RCC 7860 (cell line): ENCODE measurements at places on chromosomes 13 and 19.

- peak; percentile 14 for DNase-seq
These were observed 13.3 kb downstream of the PALM3 start for GRCh38 chr19:14048443-14049153.

GRCh38 chr19:52535771-52536447, 8.4 kb downstream of the ZNF808 start:
- DNase-seq: peak; percentile 46

GRCh38 chr19:6887316-6887715, at the start of gene ADGRE1:
Gene ADGRE1, plus strand, starts transcription at chr19:6887579. Its CDS starts 30 bp downstream, at chr19:6887609.
- DNase-seq: no peak

- DNase-seq: peak; percentile 55
These were observed 67.3 kb downstream of the TRPM4 start for GRCh38 chr19:49224879-49225278.

GRCh38 chr13:28530729-28531076, 35.8 kb upstream of the FLT1 start:
- no peak for DNase-seq

DNA sequence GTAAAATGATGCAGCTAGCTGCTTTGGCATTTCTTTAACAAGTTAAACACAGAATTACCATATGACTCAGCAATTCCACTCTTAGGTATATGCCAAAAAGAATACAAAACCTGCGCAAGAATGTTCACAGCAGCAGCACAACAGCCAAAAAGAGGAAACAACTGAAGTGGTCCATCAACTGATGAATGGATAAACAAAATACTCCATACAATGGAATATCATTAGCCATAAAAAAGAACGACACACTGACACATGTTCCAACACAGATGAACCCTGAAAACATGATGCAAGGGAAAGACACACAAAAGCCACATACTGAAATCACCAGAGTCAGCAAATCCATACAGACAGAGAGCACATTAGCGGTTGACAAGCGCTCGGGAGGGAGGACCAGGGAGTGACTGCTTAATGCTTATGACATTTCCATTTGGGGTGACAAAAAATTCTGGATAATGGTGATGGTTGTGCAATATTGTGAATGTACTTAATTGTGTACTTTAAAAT, 3.0 kb downstream of the PCID2 start:
- no peak for DNase-seq

- DNase-seq: no peak
These were observed 6.7 kb downstream of the DNM2 start for GRCh38 chr19:10724573-10725071.

GRCh38 chr19:28504139-28504538, 708.8 kb downstream of the UQCRFS1 start:
- DNase-seq: no peak

DNA sequence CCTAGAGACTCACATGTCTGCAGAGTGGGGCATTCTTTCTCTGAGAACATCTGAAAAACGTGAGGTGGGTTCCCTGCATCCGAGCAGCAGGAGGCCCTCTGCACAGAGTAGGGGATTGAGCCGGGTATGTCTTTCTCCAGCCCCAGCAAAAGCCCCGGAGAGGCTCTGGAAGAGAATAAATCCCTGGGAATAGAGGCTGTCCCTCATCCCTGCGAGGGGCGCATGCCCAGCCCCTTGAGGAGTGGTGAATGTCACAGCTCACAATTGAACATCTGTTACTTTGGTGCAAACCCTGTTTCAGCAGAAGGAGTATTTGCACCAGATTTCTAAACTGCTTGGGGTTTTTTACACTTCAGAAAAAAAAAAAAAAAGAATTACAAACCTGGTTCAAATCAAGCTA, 164.6 kb downstream of the FGF14 start:
- no peak for DNase-seq

- peak; percentile 65 for DNase-seq
These were observed 79.0 kb upstream of the SLC7A1 start for GRCh38 chr13:29674532-29674931.

DNA sequence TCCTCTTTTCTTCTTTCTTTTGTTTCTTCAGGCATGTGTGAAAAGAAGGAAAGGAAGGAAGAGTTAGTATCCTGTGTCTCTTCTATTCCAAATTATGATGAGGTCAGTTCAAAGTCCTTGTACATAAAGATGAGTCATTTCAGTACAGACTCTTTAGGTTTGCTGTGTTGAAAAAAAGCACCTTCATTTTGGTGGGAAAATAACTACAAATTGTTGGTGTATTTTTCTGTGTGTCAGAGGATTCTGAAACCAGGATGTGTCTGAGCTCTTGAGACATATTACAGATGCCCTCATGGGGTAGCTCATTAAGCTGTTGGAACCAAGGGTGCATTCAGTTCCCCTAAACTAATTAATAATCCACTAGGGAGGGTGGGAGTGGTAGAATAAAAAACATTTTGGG, 5.8 kb upstream of the HSPH1 start:
- peak; percentile 34 for DNase-seq

- DNase-seq: no peak
These were observed 49.0 kb downstream of the SIPA1L3 start for GRCh38 chr19:37955986-37956385.

DNA sequence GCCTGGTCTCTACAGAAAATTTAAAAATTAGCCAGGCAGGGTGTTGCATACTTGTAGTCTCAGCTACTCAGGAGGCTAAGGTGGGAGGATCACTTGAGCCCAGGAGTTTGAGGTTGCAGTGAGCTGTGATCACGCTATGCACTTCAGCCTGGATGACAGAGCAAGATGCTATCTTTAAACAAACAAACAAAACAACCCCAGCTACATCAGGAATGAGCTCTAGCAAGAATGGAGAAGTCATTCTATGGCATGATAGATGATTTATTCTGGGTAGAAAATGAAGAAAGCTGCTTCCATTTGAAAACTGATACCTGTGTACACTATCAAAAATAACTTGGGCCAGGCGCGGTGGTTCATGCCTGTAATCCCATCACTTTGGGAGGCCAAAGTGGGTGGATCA, 15.8 kb upstream of the SHISA2 start:
- DNase-seq: no peak

- DNase-seq: peak; percentile 12
These were observed 597.4 kb upstream of the SLITRK1 start for GRCh38 chr13:84479656-84480055.

GRCh38 chr13:110306340-110306959, 507 bp downstream of the COL4A1 start:
- DNase-seq: no peak

GRCh38 chr19:14115756-14116155, 1.8 kb downstream of the PRKACA start:
- DNase-seq: no peak

GRCh38 chr13:93963266-93964145, 516.0 kb downstream of the DCT start:
- DNase-seq: peak; percentile 12

DNA sequence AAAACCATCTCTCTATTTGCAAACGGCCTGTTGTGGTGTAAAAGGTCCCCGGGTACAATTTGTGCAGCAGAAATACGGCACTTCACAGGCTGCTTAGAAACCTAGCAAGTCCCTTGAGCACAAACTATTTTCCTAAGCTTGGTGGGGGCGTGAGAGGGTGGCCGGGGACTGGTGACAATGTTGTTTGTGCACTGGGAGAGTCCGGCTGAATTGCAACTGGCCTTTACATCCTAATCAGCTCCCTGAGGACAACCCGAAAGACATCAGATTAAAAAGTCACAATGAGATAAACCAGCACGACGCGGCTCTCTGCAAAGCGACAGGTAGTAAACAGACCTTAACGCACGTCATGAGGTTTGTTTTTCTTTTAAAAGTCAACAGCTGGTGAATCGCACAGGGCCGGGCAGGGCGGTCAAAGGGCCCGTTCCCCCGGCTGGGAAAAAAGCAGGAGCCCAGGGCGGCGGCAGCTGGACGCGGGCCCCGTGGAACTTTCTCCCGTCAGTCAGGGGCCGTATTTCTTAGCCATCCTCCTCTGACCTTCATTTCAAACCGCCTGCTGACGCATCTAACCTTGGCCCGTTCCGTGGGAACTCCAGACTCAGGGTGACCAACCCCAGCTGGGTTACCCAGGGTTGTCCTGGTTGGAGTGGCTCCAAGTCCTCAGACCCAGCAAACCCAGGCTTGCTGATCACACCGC, 112.3 kb downstream of the GADD45B start:
- no peak for DNase-seq

DNA sequence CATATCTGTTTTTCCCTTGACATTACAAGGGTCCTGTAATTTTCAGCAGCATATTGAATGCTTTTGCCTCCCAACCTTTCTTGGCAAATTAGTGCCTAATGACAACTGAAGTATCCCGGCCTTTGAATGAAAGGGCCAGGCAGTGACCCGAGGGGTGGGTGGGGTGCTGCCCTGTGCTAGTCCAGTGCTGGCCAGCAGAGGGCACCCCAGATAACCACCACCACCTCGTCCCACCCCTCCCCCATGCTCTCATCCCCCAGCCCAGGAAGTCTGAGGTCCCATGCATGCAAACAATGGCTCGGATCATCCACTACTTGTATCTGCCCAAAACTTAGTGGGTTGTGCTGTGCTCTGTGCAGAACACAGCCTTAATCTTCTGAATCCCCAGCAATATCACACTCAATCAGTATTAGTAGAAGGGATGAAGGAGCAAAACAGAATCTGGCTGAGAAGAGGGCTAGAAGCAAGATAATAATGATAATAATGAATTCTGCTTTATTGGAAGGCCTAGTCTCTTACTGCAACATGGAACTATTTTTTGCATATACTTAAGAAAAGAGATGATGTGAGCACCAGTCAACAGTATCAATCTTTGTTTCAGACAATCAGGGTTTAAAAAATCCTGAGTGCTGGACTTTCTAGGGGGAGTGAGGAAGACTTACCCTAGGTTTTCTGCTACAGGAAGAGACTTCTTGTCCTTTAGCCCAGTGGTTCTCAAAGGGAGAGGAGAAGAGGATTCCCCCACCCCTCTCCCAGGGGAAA, 3.8 kb downstream of the ATP12A start:
- peak; percentile 3 for DNase-seq

DNA sequence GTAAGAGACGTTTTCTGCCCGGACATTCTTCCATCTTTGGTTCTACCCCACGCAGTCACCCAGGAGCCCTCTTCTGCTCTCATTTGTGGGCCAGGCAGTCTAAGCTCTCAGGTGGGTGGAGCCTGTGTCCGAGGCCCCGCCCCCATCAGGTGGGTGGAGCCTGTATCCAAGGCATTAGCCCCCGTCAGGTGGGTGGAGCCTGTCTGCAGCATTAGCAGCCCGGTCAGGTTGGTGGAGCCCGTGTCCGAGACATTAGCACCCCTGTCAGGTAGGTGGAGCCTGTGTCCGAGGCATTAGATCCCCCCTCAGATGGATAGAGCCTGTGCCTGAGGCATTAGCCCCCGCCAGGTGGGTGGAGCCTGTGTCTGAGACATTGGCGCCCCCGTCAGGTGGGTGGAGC, 45.5 kb upstream of the C13orf46 start:
- no peak for DNase-seq

- no peak for DNase-seq
These were observed 1.3 kb downstream of the HSD11B1L start for GRCh38 chr19:5682107-5682482.

- DNase-seq: no peak
These were observed 525 bp downstream of the BORA start for GRCh38 chr13:72728290-72728605.

DNA sequence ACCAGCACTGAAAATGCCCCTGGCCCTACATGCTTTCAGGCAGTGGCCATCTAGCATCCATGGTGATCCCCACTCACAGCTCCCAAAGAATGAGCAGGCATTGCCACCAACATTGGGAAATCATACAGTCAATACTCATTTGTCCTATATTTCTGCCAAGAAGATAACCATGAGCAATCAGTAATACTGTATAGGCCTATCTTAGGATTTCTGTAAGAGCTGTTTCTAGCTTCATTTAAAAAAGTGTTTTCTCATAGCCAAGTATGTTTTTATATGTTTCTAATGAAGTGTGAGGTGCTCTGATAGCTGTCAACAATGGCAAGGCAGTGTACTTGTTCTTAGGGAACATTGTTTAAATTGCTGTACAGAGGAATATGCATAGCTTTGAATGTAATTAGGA, 428.7 kb downstream of the FGF9 start:
- no peak for DNase-seq

DNA sequence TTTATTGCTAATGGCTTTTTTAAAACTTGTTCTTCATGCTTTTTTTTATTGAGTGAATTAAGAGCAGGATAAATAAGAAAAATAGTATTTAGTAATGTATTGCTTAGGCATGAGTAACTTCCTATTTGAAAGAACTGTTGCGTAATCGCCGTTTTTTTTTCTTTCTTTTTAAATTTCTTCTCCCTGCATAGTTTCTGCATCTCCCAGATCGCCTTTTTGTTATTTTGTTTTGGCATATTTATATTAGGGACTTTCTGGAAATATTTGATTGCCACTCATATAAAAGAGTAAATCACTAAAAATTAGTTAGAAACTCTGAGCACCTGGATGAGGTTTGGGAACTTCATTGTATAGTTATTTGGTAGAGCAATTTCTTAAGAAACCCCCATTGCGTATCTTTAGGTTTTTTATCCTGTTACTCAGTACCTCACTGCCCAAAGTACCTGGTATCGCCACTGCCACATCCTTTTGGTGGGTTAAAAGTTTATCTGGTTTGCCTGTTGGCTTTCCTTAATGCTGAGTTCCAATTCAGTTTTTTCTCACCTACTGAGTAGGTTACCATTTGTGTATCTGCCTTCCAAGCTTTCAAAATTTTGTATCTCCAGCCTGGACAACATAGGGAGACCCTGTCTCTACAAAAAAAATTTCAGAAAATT, 36.2 kb upstream of the LPAR6 start:
- no peak for DNase-seq

- DNase-seq: no peak
These were observed 235.0 kb upstream of the SOX21 start for GRCh38 chr13:94947392-94947791.

- DNase-seq: no peak
These were observed 172.9 kb downstream of the KCTD12 start for GRCh38 chr13:76713280-76713679.

DNA sequence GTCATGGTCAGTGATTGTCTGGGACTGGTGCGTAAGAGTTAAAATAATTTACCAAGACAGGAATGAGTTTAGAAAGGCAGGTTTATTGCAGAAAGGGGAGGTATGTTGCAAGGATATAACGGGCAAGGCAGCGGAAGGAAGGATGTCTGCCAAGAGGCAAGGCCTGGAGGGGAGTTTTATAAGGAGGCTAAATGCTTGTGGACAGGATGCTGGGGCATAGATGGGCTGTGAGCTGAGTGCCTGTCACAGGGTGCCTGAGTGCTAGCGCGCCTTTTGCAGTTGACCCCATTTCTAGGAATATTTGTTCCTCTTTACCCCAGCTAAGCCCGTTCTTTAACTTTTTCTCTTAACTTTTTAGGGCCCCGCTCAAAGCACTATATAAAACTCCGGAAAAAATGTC, 58.7 kb downstream of the TEX26 start:
- DNase-seq: no peak

DNA sequence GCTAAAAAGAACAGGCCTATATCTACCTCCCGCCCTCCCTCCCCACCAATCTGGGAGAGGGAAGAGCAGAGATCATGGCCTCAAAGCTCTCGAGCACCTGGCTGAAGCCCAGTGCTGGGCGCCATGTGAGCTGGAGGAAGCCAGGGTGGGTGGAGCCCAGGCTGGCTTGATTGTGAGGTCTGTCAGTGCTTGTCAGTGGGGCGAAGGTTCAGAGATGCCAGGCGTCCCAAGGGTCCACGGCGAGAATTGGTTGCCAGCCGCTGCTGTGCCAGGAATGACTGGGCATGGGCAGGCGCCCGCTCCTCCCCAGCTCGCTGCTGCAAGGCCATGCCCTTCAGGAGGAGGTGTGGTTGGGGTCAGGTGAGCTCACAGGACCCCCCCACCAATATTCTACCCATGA, 11.5 kb downstream of the BEST2 start:
- no peak for DNase-seq

- DNase-seq: no peak
These were observed at the start of gene ALOX5AP for GRCh38 chr13:30735025-30735871. Gene ALOX5AP, plus strand, starts transcription at chr13:30735543. Its CDS starts 63 bp downstream, at chr13:30735606.

- no peak for DNase-seq
These were observed 28.5 kb downstream of the CRYL1 start for GRCh38 chr13:20497006-20497775.
